ENCODE measurements at places on chromosomes 3 and 15.

- no peak for DNase-seq
Measured at GRCh38 chr15:66684136-66684681, 17.8 kb upstream of the SMAD6 start.

DNA sequence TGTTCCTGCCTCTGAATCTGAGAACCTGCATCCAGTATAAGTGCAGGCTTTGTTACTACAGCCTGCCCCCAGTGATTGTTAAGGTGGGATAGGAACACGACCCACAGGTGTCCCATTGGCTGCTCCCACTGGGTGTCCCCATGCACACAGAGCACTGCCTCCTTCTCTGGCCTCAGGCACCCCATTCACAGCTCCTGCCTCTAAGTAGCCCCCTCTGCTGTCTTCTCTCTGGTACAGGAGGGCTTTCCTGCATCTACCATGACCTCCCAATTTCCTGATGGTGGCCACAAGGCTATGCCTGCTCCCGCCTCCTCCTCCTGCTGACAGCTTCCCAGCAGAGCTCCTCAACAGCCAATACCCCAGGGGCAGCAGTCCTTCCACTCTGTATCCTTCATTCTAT lies 238.6 kb upstream of the TMC3 start:
- DNase-seq = no peak

- DNase-seq = no peak
Measured at GRCh38 chr3:183563536-183563874, 8.0 kb upstream of the KLHL6 start.

DNA sequence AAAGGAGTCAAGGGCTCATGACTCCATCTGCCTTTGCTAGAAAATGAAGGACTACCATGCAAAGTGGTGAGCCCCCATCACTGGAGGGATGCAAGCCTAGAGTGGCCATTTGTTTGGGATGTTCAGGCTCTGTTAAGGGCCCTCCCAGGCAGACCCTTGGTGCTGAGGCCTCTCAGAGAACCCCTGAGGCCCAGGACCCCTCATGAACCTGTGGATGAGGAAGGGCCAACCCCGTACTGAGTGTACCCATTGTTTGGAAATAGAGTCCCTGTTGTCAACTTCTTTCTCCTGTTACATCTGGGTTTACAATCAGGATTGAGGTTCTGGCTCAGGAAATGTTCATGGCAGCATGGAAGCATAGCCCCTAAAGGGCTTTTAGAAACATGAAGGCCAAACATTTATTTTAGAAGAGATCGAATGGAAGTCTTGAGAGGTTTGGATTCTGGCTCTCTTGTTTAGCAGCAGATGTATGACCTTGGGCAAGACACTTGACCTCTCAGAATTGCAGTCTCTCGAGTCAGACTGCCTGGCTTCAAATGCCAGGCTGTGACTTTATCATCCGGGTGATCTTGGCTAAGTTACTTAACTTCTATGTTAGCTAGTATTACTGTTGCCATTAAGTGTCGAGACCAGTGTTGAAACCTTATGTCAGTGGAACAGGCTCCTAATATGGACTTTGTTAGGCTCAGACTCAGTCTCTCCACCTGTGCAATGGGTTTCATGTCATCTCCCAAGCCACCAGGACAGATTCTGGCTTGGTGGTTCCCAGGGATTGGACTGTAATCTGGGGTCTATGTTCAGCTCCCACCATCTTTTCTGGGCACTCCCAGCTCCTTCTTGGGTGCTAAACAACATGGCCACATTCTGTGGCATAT lies 12.4 kb downstream of the ITGA11 start:
- DNase-seq = no peak

DNA sequence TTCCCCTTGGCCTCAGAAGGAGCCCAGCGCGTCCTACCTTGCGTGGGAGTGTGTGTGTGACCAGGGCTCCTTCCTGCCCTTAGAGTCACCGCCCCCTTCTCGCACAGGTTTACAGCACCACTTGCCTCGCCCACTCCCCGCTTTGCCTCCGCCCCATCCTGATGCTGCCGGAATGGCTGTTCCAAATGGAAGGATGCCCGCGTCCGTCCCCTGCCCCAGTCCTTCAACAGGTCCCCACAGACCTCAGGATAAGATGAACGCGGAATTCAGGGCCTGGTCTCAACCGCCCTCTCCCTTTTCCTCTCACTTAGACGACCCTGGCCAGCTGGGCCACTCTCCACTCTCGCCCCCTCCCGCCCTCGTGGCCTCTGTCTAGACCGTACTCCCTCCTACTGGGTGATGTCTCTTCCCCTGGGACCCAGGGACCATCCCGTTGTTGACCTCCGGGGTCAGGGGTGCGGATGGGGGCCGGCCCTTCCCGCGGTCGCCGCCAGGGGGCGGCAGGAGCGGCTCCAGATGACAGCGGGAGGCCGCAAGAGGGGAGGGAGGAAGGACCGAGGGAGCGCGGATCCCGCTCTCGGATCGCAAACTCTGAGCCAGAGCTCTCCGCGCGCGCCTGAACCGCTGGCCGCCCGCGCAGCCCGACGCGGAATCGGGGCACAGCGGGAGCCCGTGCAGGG lies at the start of gene THSD4:
TSS of gene THSD4 (plus strand) at position 585 of the 680 bp plus-strand sequence.
- peak; percentile 8 for DNase-seq

DNA sequence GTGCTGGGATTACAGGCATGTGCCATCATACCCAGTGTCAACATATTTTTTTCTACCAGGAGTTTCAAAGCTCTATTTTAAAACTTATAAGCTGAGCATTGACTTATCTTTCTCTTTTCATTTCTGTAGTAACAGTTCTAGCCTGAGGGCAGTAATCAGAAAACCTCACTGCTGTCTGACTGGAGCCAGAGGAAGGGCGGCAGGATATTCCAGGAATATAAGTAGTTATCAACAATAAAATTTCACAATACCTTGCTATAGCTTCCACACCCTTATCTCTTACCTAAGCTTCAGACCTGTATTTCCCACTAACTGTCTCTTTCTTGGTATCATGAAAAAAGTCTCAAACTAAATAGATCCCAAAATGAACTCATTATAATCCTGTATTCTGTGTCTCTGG lies 5.1 kb upstream of the NEDD4 start:
- DNase-seq = no peak

DNA sequence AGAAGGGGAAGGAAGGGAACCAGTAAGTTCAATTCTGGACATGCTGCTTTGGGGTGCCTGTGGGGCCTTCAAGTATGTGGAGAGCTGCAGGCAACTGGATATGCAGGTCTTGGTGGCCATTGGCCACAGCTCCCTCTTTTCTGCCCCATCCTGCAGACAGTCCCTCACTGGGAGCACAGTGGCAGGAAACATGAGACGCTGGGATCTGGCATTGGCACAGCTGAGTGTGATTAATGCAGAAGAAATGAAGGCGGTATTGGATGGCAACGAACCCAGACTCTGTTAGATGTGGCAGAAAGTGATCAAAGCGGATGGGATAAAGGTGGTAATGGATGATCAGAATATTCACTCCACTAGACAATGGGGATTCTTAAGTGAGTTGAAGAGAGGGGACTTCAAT lies 23.2 kb upstream of the VPS8 start:
- DNase-seq = no peak

GRCh38 chr3:60045686-60046085 lies 995.9 kb upstream of the CFAP20DC start:
- DNase-seq = no peak

- no peak for DNase-seq
Measured at GRCh38 chr15:48962662-48963523, 826 bp downstream of the SHC4 start.

DNA sequence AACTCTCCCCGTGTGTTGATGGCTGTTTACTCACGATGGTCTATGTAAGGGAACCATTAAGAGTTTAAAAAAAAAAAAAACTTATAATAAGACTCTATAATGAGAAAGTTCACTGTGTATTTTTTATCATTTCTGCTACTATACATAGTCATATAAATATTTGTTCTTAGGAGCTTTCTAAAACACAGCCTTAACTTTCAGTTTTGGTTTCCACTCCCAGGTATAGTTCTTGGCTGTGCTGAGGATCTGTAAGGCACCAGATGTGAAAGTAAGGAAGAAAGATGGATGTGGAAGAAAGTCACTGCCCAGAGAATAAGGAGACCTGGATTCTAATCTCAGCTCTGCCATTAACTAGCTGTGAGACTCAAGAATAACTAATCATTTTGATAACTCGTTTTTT lies 101.9 kb upstream of the THBS1 start:
- no peak for DNase-seq

GRCh38 chr3:155270485-155271342 lies 22.8 kb downstream of the STRIT1 start:
- peak; percentile 11 for DNase-seq

DNA sequence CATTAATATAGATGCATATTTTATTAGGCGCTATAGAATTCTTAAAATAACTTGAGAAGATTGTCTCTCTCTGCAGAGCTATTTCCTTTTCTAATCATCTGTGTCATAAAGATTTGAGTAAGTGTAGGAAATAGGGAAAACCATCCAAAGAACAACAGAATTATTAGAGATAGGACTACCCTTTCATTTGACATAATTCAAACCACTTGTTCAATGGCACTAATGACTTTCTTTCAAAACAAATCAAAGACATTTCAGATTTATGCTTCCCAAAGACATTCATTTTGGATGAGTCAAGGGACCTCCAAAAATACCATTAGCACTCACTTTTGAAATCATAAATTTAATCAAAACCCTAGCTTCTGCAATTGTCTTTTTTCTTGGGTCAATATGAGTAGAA lies 29.5 kb downstream of the PRICKLE2 start:
- DNase-seq = no peak

DNA sequence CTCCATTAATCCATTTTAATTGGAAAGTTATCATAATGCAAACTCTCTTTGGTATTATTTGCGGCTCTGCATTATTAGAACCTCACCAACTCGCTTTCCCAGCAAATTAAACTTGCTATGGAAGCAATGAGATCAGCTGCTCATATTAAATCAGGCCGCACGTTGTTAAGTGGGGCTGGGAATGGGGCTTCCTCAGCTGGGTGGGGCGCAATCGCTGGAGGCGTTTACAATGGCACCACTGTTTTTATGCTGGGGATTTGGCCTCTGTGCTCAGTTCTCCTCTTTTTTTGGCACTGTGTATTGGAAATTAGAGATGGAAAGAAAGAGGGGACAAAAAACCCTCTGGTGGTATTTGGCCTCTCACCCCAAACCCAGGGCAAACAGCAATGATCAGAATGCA lies 72.2 kb downstream of the RPLP1 start:
- no peak for DNase-seq

GRCh38 chr3:186477876-186478275 lies 66.3 kb downstream of the CRYGS start:
- DNase-seq = no peak

GRCh38 chr3:52834871-52835501 lies at the start of gene MUSTN1:
Gene MUSTN1 (minus strand): TSS chr3:52835019. CDS start chr3:52834948, 71 bp downstream.
- DNase-seq = no peak

- DNase-seq = no peak
Measured at GRCh38 chr3:133894353-133895207, 1.1 kb downstream of the RAB6B start.

DNA sequence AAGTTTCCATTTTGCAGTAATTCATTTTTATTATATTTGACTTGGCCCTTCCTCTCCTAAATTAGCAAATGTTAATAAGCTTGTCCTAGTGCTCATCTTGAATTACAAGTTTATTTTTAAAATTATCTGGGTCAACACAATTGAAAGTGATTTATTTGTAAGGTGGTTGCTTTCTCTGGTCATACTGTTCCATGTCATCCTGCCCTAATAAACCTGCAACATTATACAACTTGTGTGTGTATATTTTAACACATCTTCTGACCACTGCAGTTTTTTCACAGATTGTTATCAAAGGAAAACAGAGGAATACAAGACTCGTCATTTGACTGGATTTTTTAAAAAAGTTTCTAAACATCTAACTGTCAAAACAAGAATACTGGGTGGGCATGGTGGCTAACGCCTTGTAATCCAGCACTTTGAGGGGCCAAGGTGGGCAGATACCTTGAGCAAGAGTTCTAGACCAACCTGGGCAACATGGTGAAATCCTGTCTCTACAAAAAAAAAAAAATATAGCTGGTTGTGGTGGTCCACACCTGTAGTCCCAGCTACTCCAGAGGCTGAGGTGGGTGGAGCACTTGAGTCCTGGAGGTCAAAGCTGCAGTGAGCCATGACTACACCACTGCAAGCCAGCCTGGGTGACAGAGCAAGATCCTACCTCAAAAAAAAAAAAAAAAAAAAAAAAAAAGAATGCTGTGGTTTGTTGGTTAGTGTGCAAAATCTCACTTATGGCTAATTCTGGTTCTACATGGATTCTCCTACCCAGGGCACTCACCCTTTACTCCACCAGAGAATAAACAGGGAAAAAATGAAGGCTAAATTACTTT lies 5.0 kb upstream of the LRRFIP2 start:
- DNase-seq = no peak

GRCh38 chr3:115659253-115660220 lies 36.2 kb downstream of the GAP43 start:
- peak; percentile 4 for DNase-seq

DNA sequence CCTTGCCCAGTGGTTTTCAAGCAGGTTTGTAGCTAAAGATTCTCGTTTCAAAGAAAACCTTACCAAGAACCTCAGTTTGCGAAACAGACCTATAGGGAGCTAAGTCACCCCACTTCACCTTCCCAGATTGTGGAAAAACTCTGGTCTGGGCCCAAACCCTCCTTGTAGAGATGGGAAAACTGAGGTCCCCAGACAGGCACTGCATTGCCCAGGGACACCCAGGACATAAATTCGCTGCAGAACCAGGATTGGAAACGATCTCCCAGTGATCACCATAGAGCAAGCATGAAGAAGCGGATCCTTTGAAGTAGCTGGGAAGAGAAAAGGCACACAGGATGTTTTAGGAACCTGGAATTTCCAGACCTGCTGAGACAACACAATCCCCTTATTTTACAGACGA lies 85.6 kb upstream of the PIAS1 start:
- DNase-seq = no peak

- DNase-seq = no peak
Measured at GRCh38 chr3:15318661-15319060, 13.7 kb downstream of the SH3BP5 start.

DNA sequence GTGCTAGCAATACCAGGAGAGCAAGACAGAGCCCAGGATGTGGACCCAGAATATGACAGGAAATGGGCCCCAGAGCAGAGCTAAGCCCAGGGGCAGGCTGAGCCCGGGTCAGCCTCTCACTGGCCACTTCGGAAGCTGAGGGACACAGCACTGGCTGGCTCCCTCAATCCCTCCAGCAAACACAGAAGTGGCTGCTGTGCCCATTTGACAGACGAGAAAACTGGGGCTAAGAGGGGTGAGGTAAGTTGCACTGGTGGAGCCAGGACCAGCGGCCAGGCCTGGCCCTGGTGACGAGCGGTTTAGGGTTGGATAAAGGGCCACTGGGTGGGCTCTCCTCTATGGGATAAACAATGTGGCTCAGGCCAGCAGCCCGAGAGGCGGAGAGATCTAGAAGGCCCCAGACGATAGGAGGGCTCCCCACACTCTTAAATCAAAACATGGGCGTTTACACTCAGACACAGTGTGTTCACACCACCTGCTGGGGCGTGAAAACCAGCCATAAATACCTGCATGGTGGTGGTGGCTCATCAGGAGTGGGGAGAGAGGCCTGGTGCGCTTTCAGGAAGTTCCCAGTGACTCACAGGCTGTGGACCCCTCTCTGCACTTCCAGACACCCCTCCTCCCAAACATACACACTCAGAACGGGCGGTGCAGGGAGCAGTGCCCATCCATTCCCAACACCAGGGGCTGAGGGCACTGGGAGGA lies 12.0 kb upstream of the LINGO1 start:
- DNase-seq = no peak
